ENCODE measurements at places on chromosomes 4 and X.

GRCh38 chr4:87566276-87566675 lies 37.1 kb upstream of the SPARCL1 start:
- no peak for DNase-seq

- DNase-seq: no peak
Observed at GRCh38 chr4:6498511-6499237, 26.3 kb upstream of the PPP2R2C start.

GRCh38 chr4:133355633-133356032 lies 206.5 kb downstream of the PCDH10 start:
- no peak for DNase-seq

DNA sequence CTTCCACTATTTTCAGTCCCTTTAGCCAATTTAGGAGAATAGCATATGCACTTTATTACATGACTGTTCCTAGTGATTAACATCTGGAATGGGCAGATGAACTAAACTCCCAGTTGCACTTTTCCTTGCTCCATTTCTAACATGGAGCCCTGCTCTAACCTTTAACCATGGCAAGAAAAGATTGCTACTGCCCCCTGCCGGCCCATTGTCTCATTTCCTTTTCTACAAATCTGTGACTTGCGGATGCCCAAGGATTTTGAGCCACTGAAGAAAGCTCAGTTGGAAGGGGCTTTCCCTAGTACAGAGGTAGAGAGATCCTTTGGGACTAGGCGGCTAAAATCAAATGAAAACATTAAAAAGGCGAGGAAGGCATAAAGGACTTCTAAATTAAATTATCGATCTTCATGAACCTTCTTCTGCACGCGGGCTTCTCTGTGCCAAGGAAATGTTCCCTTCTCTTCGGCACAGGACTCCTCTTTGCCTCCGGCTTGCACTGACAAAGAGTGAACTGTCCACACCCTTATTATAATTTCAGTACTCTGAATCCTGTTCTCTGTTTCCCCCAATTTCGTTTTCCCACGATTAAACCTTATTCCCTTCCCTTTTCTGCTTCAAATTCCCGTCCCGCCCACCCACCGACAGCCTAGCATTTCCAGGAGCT lies 577 bp upstream of the GLRA2 start:
- DNase-seq: peak; percentile 59

DNA sequence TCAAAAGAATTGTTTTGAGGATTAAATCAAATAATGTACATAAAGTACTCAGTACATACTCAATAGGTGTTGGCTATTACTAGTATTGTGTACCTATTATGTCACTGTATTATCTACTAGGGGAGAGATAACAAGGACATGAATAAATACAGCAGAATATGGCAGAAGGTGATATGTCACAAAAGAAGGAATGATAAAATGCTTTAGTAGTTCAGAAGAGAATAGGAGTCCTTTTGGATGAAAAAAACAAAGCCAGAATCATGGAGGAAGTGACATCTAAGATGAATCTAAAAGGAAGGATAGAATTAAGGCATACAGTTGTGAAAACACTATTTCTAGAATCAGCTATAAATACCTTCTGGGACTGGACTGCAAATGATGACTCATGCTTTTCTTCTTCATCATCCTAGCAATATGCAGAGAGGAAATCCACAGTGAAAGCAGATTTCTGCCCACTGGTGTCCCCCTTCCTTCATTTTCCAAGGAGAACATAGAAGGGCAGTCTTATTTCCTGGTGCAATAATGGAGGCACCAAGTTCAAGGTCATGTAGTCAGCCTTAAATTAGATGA lies 98.7 kb downstream of the GLUD2 start:
- DNase-seq: no peak

GRCh38 chrX:17584248-17584681 lies 153.0 kb upstream of the SCML1 start:
- no peak for DNase-seq

GRCh38 chr4:183098723-183099536 lies at the start of gene WWC2:
TSS of gene WWC2 (plus strand) at chr4:183099257. CDS start at chr4:183099492, 235 bp downstream.
- DNase-seq: peak; percentile 79

- no peak for DNase-seq
Observed at GRCh38 chrX:46863072-46863471, 26.2 kb downstream of the RP2 start.

Measured in foreskin keratinocyte (primary cell).